ENCODE measurements at places on chromosomes 13 and 19.

GRCh38 chr19:6047741-6048251, 62.5 kb downstream of the RFX2 start:
- DNase-seq = no peak

GRCh38 chr13:32039056-32039455, 7.5 kb downstream of the FRY start:
- no peak for DNase-seq

DNA sequence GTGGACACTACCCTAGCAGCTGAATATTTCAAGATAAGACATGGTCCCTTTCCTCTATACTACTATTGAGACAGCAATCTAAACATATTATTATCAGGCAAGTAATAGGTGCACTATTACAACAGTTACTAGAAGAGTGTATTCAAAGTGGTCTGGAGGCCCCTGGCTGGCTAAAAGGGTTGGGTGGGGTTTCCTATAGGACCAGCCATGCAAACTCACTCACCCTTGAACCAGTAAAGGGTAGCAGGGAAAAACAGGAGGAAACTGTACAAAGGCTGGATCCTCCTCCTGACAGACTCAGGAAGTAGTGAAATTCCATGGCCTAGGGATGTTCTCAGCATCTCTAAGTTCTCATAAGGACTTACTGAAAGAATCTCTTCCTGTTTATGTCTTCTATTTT, 7.7 kb downstream of the SMAD9 start:
- no peak for DNase-seq

- DNase-seq = no peak
Measured at GRCh38 chr13:74891610-74892009, 590.4 kb downstream of the TBC1D4 start.

DNA sequence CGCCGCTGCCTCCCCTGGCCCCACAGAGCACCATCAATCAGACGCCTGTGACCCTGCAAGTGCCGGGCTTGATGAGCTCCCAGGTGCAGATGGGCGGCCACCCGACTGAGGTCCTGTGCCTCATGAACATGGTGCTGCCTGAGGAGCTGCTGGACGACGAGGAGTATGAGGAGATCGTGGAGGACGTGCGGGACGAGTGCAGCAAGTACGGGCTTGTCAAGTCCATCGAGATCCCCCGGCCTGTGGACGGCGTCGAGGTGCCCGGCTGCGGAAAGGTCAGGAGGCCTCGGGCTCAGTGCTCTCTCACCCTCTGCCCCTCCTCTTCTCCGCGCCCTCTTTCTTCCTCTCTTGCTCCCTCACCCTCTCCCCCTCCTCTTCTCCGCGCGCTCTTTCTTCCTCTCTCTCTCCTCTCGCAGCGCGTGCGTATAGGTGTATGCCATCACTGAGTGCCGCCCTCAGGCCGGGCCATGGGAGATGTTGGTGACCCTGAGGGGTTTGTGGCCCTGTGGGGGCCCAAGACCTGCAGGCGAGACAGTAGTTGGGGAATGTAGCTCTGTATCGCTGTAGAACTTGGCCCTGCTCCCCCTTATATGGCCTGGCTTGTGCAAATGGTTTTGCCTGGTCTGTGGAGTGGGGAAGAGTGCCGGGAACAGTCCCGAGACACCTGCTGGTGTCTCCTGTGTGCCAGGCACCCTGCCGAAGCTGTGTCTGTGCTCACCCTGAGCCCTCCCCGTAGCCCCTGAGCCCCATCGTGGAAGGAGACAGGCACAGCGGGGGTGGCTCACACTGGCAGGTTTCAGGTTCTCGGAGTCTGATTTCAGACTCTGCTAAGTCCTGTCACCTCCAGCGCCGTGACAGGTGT, 5.4 kb upstream of the EPN1 start:
- DNase-seq = no peak

DNA sequence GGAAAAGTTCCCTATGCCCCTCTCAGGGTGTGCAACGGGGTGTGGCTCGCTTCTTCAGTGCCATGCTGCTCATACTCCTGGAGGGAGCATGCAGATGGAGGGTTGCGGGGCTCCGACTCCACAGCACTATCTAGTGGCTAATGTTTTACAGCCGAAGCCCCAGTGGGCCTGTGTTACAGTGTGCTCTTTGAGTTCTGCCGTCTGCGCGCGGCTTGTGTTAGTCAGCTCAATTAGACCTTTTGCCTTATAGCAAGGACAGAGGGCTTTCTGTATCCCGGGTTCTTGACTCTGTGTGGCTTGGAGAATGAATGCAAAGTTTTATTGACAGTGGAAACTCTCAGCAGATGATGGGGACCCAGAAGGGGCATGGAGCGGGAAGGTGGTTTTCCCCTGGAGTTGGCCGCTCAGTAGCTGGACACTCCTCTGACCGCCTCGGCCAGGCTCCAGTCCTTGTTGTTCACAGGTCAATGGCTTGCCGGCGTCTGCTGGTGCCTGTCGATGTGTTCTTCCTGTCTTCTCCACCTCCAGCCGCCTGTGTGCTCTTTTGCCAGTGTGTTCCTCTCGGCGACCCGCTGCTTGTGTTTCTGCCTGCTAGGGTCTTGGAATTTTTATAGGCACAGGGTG, 383.4 kb downstream of the LMO7 start:
- no peak for DNase-seq

DNA sequence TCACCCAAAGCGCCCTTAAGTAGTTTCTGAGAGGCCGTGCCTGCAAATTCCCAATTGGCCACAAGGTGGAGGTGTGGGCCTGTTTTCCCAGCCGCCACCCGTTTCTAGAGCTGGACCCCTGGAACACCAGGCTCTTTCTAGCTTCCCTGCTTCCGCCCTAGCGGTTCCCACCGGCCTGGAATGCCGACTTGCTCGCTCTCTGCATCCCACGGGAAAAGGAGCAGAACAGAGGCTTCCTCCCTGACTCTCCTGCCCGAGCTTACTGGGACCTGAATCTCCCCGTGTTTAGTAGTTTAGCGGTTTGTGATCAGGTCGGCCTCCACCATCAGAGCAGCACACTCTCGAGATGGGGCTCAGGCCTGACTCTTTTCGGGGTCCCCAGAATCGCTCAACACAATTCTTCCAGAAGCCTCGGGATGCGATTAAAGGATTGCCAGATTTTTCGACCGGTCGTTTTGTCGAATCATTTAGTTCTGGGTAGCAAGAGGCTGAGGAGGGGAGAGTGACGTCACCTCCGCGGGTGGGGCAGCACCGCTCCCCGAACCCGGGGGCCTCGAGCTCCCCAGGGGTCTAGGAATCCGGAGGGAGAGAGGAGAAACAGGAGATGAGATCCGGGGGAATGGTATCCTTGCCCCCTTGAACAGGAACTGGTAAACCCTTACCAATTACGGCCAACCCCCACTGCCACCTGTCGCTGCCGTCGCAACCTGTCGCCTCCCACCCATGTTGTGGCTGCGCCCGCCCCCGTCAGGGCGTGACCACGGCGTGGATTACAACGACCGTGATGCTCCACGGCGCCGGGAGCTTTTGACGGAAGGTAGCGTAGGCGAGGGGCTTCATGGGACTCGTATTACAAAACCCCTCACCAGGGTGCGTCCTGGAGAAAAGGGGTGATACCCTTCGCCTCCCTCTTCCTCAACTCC, 8.0 kb downstream of the NAPSA start:
- no peak for DNase-seq

DNA sequence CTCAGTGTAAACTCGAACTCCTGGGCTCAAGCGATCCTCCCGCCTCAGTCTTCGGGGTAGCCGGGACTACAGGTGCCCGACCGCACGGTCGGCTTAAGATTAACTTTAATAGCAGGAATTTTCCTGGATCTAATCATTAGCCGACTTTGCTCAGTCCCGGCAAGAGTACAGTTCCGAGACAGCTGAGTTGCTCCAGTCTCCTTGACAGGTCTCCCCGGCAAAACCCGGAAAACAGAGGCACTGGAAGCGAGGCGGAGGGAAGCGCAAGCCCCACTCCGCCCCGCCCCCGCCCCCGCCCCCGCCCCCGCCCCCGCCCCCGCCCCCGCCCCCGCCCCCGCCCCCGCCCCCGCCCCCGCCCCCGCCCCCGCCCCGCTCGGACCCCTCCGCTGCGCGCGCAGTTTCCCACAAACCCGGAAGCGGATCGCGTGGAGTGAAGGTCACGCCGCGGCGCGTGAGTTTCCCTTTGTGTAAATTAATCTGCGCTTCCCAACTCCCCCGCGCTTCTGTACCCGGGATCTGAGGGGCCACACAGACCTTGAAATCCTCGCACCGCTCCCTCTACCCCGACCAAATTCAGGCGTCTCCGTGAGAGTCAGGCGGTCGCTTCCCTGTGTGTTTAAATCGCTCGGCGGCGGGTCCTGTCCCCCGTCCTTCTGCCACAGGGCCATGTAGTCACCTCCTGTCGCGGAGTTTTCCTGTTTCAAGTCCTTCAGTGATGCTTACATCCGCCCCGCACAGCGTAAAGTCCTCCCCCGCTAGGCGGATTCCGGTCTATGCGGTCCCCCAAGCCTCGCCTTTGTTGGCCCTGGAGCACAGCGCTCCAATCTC, at the start of gene ZNF480:
TSS of gene ZNF480 (plus strand) at position 397 of the 828 bp plus-strand sequence. CDS start 3,244 bp downstream, outside the sequence.
- no peak for DNase-seq

DNA sequence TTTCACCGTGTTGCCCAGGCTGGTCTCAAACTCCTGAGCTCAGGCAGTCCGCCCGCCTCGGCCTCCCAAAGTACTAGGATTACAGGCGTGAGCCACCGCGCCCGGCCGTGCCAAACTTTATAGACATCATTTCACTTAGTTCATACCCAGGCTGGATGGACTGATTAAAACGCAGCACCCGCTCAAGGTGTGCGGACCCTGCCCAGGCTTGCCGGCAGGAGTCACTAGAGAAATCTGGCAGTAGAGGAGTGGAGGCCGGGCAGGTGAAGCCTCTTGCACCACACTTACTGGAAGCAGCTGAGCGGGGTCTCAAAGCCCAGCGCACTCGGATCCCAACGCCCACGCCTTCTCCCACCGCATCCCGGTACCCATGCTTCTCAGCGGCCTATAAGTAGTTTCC, 11.4 kb downstream of the PTGIR start:
- no peak for DNase-seq

DNA sequence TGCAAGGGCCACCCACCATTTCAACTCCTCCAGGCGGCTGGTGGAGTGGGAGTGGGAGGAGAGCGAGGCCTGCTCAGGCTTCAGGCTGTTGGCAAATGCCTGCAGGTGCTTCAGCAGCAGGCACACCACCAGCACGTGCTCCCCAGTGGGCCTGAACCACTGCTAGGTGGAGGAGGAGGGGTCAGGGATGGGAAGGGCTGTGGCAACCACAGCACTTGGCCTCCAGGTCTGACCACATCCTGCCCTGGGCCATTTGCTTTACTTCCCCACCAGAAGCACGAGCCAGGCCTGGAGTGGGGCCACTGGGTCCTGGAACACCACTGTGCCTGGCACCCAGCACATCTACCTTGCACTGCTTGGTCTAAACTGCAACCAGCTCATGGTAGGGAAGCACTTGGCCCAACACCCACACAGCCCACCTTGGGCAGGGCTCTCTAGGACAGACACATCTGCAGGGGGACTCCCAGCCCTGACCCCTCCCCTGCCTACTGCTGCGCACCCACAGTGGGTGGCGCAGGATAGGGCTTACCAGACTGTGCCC, 26.2 kb downstream of the TUBA3C start:
- DNase-seq = no peak

DNA sequence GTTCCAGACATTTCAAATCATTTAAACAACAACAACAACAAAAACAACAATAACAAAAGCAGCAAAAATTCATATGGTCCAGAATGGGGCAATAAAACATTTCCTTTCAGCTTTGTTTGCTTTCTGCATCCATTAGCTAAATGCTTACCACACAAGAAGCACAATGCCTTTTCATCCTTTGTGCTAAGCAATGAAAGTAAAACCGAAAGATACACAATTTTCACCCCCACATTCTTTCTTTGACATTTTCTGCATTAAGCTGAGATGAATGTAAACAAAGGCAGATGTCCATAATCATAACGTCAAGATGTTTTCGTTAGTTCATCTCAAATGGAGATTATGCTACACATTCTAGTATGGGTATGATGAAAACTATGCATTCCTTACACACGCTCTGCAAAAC, 568.5 kb downstream of the SLITRK6 start:
- no peak for DNase-seq

DNA sequence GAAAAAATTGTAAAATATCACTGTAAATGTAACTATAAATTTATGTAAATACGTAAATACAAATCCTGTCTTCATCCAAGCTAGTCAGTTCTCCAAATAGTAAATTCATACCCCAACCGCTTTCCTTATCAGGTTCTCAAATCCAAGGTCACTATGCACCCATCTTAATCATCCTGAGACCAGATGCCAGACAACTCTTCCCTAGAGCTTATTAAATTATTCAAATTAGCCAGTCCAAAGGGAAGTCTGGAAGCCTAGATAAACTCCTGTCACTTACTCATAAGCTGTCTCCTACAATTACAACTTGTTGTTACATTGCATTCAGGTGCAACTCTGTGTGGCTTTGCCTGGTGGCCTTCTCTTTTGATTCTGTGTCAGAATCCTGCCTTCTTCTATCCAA, 836.1 kb upstream of the PCDH20 start:
- DNase-seq = no peak

- DNase-seq = no peak
Measured at GRCh38 chr13:101204270-101205020, 211.9 kb downstream of the NALCN start.

DNA sequence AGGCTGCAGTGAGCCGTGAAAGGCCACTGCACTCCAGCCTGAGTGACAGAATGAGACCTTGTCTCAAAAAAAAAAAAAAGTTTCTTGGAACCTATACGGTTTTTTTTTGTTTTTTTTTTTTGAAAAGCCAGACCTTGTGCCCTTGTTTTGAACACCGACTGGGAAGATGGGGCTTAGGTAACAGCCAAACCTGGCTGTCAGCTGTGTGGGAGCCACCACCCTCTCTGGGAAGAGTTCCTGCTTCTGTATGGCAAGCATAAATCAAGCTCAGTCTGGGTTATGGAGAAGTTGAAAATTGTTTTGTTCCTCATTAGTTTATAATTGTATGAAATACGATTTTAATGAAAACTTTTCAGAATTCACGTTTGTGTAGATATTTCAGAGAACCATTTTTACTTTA, 39.5 kb downstream of the MPHOSPH8 start:
- no peak for DNase-seq

DNA sequence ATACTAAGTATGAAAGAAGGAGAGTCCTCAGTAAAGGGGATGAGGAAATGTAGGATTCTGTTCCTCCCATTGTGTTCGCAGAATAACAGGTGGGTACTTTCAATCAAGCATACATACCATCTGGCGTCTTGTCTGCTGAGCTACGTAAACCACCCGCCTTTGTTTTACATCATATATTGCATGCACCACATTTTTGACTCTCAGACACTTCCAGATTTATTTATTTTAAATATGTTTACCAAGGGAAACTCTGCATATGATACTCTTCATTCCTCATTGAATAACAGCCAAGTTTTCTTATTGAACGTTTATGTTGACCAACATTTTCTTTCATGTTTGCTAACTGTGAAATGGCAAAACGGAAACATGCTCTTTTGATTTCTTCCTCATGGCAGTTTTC, 174.1 kb downstream of the FGF14 start:
- DNase-seq = no peak

DNA sequence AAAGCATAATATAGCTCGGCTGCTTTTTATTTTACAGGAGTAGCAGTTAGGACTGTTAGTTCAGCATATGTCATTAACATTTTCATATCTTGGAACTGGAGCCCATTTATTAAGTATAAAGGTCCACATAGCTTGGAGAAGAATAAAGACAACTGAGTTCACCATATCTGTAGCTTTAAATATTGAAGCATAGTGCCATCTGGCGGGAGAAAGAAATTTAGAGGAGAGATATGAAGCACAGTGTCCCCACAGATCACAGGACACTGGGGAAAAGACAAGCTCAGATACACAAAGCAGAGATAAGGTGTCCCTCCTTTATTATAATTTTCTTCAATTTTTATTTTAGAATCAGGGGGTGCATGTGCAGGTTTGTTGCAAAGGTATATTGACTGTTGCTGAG, 104.7 kb upstream of the FREM2 start:
- DNase-seq = no peak
